ENCODE measurements at places on chromosomes 12 and 14.
A peak's percentile ranks its signal among the peaks of the same experiment; 100 is the strongest.

DNA sequence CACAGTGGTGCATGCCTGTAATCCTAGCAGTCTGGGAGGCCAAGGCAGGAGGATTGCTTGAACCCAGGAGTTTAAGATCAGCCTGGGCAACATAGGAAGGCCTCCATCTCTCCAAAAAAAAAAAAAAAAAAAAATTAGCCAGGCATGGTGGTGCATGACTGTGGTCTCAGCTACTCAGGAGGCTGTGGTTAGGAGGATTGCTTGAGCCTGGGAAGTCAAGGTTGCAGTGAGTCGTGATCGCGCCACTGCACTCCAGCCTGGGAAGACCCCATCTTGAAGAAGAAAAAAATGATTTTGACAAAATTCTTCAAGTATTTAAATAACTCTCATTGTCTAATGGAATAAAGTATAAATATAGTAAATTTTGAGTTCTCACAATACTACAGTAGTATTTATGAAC, 219.2 kb upstream of the SSTR1 start:
- no peak for DNase-seq

DNA sequence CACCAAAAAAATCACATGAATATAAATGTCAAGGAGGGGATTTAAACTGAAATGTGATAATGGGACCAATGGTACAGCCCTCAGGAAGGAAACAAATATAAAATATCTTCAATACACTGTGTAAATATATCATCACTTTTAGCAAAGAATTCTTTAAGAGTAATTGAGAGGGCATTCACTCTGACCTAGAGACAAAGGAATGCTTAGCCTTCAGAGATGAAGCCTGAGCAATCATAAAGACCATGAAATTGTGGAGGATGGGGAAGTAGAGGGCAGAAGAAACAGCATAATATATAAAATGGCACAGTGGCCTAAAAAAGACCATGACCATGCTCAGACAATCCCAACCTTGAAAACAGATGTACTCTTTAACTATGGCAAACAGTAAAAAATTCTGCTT, 20.4 kb downstream of the YAF2 start:
- no peak for DNase-seq

DNA sequence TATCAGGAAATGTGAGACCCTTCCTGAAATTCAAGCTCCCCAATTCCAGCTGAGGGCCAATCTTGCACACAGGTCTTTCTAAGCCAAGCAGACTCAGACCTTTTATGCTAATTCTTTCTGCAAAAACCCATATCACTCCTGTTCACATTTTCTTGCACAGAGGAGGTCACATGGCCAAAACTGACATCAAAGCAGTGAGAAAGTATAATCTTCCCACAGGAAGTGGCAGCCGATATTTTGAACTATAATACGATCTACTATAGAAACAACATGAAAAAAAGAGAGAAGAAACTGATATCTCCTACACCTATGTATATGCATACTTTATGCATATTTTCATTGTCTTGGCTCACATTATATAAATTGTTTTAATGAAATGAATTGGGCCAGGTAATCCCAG, 132.9 kb upstream of the SSTR1 start:
- DNase-seq = no peak

DNA sequence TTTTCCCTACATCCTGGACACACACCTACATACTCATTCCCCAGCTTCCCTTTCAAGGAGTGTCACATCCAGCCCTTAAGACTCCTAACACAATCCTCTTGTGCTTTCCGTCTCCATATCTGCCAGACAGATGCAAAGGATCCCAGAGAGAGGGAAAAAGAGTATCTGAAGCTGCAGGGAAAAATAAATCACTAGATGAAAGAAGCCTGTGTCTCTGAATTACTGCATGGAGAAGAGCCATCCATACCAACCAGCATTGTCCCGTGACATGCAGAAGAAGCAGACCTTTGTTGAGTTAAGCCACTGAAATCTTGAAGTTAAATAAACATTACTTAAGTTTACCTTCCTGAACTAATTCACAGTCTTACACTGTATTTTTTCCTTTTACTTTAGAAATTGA, 54.6 kb downstream of the GTF2A1 start:
- DNase-seq = no peak

DNA sequence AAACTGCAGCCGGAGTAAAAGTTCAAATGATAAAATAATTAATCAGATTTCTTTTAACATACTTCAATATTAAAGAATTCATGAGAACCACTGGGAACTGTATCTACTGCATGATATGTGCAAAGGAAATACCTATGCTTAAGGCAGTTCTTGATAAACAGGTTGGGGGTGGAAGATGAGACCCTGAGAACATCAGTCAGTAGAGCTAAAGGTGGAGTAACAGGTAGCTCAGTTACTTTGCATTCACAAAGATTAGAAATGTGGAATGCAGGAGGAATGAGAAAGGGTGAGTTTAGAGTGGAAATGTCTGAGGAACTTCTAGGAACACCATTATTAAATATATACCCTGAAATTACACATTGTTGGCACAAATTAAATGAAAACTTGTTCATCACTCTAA, 78.6 kb downstream of the COX16 start:
- no peak for DNase-seq

- DNase-seq = no peak
Measured at GRCh38 chr12:75969768-75970167, 61.8 kb downstream of the PHLDA1 start.

- no peak for DNase-seq
Measured at GRCh38 chr12:58169826-58170225, 228.5 kb downstream of the ATP23 start.

DNA sequence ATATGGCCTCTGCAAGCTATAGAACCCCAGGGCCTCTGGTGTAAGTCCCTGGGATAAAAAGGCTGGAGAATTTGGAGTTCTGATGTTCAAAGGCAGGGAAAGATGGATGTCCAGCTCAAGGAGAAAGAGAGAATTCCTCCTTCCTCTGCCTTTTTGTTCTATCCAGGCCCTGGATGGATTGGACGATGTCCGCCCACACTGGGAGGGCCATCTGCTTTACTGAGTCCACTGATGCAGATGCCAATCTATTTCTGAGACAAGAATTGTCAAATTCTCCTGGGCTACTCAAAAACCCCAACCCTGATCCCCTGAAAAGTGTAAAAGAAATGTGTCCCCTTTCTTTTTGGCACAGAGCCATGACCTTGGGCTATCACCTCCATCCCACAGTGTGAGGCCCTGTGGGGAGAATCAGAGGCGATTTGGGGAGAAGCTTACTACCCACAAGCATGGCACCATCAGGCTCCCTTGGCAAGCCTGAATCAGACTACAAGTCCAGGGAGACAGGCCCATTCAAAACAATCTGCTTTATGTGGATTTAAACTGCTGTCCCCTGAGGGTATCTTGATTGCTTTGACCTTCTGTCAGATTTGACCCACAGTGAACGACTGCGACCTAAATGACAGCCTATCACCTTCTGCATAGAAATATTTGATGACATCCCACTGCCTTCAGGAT, 334.0 kb downstream of the NUAK1 start:
- DNase-seq = no peak

DNA sequence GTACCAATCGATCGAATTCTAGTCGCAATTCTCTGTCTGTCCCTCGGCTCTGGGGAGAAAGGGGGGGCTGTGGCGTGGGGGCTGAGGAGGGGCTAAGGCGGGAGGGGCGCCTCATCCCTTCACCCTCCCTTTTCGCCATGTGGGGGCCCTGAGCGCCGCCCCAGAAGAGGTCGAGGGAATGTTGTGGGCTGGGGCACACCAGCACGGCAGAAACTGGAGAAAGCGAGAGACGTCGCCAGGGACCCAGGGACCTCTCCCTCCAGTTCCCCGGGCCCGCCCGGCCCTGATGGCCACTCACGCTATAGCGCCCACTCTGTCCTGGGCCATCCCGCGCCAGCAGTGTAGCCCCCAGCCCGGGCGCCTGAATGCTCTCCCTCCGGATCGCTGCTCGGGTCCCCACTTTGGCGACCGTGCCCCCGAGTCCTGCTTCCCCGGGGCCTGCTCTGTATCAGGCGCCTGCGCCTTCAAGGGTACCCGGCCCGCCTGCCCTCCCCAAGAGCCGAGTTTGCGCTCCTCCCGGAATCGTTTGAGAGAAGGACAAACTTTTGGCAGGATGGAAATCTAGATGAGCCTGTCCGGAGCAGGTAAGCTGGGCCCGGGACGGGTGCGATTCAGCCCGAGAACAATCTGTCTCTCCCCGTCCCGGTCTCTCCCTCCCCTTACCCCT, 62.6 kb downstream of the SMUG1 start:
- no peak for DNase-seq

GRCh38 chr12:125633686-125634085, 568.5 kb downstream of the AACS start:
- DNase-seq = no peak

DNA sequence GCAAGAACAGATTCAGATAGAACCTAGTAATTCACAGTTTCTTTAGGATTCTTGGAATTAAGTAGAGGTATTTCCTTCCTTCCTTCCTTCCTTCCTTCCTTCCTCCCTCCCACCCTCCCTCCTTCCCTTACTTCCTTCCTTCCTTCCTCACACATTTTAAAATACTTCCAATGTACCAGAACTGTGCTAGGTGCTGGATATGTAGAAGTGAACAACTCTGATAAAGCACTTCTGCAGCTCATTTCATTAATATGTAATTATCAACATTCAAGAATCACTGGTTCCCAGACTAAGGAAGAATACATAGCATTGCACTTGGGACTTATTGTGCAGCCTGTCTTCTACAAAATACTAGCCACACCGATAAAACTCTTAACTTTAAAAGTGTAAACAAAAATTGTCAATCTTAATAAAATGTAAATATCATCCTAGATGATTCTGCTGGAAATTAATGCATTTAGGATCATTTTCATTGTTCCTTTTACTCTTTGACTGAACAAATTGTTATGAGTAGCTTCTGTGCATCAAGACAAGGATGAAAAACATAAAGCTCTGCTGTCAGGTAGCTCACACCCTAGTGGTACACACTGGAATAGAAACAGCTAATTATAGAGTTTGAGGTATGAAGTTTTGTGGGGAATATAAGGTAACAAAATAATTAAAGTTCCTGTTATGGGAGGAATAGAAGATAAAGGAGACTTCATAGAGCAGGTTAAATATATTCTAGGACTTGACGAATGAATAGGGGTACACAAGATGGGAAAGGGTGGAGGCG, 99.9 kb upstream of the MYF6 start:
- DNase-seq = no peak

- DNase-seq = no peak
Measured at GRCh38 chr12:104596134-104596799, 139.5 kb downstream of the CHST11 start.

DNA sequence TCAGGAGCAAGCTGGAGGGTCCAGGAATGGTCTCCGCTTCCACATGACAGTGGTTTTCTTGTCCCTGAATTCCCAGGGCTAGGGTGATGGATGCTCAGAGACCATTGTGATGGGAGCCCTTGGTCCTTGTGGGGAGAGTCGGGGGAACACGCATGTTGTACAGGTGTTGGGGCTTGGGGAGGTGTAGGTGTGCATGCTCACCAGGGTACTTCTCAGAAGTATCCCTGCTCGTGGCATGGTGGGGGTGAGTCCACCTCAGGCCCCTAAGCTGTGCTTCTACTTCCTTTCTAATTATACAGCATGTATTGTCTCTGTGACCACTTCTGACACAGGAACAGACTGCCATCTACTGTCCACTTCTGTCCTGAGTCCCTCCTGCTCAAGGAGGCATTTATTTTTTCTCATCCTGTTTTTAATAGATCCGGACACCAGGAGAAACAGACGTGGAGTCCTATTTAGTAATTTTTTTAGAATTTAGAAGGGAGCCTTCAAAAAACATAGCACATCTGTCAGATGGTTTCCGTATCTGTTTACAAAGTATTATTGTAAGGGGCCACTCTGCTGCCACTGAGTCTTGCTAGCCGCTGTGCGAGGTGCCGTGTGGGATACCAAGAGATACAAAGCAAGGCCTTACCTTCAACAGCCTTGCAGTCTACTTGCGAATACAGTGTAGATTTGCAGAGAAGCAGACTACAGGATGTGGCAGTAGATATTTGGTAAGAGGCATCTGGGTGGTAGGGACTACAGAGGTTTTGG, 10.5 kb downstream of the NTF3 start:
- peak; percentile 37 for DNase-seq

- DNase-seq = no peak
Measured at GRCh38 chr12:44154128-44154527, 318.2 kb downstream of the TMEM117 start.

GRCh38 chr14:75366963-75367362, 60.9 kb upstream of the JDP2 start:
- no peak for DNase-seq

DNA sequence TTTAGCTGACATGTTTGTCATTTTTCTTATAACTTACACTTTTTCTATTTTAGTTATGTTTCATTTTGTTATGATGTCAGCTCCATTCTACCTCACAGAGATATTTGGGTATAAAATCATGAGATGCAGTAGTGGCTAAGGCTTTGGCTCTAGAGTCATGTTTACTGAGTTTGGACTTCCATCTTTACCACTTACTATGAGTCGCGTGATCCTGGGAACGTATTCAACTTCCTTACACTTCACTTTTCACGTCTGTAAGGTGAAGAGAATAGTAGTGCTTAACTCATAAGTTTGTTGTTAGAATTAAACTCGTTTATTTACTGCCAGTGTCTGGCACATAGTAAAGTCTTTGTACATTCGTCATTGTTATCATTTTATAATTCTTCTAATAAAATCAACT, 126.3 kb downstream of the ERC1 start:
- no peak for DNase-seq

- DNase-seq = no peak
Measured at GRCh38 chr12:128339631-128340030, 72.7 kb downstream of the TMEM132C start.

DNA sequence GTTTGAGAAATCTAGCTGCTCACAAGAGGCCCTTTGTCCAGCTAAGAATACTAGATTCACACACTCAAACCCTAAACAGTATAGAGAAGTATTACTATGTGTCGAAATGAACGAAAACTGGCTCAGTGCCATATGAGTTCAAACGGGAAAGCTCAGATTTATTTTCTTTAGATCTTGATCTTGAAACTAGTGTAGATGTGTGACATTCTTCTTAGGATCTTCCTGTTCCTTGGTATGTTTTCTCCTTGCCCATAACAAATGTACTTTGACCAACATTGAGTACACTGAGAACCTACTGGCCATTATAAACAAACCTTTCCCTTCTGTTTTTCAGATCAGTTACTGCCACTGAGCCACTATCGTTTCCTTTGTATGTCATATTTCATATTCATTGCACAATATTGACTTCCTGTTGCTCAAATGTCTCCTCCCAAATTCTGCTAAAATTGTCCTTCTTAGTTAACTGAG, 21.3 kb downstream of the MYBPC1 start:
- no peak for DNase-seq

- DNase-seq = no peak
Measured at GRCh38 chr12:53862831-53863230, 75.8 kb upstream of the HOXC13 start.

DNA sequence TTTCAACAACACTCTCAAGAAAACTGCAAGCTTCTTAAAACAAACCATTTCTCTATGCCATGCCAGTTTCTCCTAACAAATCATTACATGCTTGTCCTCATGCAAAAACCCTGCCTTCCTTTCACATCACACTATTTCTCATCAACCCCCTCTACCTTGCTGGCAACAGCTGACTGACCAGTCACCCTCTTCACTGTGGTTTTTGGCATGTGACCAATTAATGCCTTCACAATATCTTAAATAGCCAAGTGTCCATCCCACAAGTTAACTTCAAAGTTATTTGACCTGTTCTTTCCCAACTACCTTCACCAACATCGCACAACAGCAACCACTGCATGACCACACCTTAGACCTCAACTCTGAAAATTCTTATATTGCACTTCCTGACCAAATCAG, 159.6 kb downstream of the CEP128 start:
- DNase-seq = no peak

GRCh38 chr14:48584031-48584430, 908.6 kb upstream of the MDGA2 start:
- no peak for DNase-seq

GRCh38 chr12:108717243-108717642, 14.1 kb downstream of the CORO1C start:
- no peak for DNase-seq

Measured in NCI-H1930 (cell line).